Stimulated activated CD8-positive, alpha-beta memory T cell treated with anti-CD3 and anti-CD28 coated beads, Interleukin-7, amount 100 ng/mL, for 48 hours (primary cell): ENCODE measurements at places on chromosomes 13 and 19.

GRCh38 chr13:49586717-49587116 is 1.4 kb upstream of the RCBTB1 start:
- no peak for DNase-seq

DNA sequence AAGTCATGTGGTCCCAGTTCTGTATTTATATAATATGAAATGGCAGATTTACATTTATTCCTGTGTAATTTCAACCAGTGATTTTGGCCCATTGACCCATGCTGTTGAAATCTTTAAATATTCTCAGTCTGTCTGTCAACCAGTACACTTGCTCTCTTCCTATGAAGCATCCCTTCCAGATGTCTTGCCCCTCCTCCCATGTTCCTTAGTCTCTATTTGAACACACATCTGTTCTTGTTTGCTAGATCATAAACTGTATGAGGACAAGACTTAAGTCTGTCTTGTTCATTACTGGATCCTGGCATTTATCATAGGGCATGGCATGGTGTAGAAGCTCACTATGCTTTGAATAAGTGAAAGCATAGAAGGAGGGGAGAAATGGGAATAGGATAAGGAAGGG is 34.9 kb downstream of the STARD13 start:
- no peak for DNase-seq

DNA sequence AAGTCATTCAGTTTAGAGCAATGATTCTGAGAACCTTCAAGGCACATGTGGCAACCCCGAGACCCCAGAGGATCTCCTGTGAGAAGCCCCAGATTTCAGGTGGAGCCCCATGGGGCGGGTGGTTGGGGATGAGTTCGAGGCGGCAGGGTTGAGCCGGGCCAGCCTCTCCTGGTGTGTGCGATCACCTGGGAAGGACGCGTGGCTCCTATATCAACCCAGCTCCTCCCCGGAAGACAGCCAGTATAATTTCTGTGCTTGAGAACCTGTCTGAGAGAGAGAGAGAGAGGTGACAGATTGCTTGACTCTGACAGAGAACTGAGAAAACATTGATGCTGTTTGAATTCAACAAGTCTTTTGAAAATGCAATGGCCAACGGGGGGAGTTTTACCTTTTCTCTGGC is 89.0 kb downstream of the TEX29 start:
- DNase-seq: no peak

DNA sequence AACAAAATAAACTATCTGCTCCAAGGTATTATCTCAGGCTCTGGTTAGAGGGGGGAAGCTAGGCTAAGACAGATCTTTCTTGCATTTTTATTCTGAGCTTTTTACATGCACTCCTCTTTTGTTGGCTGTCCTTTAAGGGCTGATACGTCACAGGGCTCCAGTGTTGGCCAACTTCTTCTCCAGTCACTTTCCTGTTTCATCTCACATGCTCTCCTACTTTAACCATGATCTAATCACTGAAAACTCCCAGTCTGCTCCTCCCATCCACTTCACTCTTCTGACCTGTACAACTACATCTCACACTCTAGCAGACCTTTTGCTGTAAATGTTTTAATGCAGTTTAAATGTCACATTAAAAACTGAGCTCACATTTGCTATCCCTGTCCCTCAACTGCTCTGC is 510.0 kb upstream of the KLF12 start:
- no peak for DNase-seq

- DNase-seq: no peak
Observed at GRCh38 chr19:21593502-21593901, 88.1 kb downstream of the ZNF429 start.

DNA sequence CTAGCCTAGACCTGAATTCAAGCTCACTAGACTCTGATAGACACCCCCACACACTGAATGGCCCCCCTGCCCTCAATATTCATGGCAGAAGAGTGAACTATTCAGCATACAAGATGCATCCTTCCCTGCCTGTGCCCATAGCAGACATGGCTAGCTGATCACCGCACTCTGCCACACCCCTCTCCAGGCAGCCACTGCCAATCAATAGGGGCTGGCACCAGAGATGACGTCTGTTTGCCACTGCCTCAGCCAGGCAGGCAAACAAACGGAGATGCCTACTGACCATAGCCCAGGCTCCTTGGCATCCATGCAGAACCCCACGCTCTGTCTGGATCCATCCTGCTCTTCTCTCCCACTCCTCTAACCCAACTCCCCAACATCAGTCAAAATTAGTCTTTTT is 13.8 kb upstream of the NPAS1 start:
- no peak for DNase-seq

- no peak for DNase-seq
Observed at GRCh38 chr13:112545856-112546255, 42.1 kb downstream of the TUBGCP3 start.

GRCh38 chr19:47215581-47215980 is 15.4 kb downstream of the BBC3 start:
- DNase-seq: no peak

DNA sequence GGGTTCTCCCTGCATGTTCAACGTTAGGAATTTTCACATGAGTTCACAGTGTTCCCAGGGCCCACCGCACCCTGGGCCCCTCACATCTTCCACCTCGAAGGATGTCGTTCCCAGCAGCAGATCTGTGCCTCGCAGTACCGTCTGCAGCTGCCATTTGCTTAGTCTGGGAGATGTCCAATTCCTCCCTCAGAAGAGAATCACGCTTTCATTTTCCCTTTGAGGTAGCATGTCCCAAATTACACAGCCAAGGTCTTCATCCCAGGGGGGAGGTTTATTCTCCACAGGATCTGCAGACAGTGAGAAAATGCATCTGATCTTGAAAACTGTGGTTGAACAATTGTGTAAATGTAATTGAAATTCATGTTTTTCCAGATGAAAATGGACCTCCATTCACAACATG is 150.2 kb downstream of the DCT start:
- DNase-seq: no peak

GRCh38 chr19:1087813-1088415 is 7.3 kb downstream of the POLR2E start:
- DNase-seq: no peak

DNA sequence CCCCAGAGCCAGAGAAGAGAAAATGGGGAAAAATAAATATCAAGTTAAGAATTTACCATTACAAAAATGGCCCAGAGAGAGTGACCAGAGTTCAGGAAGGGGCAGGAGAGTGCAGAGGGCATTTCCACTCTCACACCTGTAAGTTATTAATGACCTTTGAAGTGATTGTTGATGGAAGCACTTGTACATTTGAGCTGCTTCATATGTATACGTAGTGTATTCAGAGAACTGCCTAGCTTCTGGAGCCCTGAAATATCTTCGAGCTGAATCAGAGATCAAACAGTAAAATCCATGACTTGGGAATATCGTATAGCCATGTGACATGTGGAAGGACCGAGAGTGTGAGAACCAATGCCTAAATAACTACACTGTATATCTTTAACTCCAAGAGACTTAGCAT is 49.2 kb upstream of the PCCA start:
- DNase-seq: no peak

DNA sequence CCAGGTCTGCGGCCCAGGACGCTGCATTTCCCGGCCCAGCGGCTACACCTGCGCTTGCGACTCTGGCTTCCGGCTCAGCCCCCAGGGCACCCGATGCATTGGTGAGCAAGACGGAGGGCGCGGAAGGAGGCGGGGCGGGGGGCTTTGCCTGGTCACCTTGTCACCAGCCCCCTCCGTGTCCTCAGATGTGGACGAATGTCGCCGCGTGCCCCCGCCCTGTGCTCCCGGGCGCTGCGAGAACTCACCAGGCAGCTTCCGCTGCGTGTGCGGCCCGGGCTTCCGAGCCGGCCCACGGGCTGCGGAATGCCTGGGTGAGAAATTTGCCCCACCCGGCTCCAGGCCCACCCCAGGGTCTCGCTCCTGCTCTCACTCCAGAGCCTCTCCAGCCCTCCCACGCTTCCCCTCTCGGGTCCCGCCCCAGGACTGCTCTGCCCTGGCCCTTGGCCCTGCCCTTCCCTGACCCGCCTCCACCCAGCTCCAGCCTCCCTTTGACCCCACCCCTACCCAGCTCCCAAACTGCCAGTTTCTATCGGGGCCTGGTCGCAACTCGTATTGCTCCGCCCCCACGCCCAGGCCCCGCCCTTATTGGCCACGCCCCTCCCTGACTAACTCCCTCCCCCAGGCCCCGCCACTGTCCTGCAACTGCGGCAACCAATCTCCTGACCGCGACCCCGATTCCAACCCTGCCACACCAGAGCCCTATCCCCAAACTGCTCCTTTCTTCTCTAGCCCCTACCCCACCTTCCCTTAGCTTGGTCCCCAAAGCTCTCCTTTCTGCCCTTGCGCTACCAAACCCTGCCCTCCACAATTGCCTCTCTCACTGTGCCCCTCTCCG is 8.6 kb downstream of the LTBP4 start:
- peak; percentile 85 for DNase-seq

DNA sequence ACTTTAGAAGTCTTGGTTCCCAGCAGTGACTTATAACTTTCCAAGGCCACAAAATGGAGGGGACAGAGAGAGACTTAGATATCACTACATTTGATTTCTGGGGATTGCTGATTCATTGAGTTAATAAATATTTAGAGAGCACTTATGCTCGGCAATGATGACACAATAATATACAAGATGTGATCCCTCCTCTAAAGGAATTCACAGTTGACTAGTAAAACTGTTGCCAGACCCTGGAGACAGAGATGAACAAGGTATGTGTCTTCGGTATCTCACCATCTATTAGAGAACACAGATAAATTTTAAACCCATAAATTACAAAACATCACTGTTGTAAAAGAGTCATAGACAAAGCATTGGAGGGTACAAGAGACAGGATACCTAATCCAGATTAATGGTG is 437.5 kb downstream of the FOXO1 start:
- no peak for DNase-seq

DNA sequence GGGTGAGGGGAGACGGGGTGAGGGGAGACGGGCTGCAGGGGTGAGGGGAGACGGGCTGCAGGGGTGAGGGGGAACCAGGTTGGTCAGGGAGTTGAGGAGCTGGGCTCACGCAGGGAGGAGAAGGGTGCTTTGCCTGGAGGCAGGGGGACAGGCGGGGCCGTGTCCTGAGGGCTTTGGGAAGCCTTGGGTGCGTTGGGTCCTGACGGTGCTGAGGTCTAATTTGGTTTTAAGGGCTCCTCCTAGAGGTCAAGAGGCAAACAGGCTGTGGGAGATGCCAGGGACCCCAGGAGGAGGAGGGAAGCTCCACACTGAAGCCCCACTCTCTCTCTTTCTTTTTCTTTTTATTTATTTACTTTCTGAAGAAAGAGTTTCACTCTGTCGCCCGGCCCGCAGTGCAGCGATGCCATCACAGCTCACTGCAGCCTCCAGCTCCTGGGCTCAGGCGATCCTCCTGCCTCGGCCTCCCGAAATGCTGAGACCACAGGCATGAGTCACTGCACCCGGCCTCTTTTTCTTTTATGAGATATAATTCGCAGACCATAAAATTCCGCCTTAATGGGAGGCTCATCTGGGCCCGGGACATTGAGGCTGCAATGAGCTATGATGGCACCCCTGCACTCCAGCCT is 9.3 kb upstream of the MISP start:
- no peak for DNase-seq

DNA sequence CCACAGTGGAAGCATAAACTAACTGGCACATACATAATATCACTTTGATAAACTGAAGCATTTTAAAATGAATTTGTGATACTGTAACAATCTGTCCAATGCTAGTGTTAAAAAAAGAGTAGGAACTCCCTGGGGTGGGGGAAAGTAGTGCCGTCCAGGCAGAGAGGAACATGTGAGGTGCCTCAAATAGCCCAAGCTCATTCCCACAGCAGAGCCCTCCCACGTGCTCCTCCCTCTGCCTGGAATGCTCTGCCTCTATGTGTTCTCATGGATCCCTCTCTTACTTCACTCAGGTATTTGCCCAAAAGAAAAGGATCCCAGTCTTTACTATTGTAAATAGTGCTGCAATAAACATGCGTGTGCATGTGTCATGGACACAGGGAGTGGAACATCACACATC is 188.1 kb downstream of the NHLRC3 start:
- DNase-seq: no peak

- DNase-seq: no peak
Observed at GRCh38 chr13:97348569-97349100, 85.3 kb upstream of the RAP2A start.

DNA sequence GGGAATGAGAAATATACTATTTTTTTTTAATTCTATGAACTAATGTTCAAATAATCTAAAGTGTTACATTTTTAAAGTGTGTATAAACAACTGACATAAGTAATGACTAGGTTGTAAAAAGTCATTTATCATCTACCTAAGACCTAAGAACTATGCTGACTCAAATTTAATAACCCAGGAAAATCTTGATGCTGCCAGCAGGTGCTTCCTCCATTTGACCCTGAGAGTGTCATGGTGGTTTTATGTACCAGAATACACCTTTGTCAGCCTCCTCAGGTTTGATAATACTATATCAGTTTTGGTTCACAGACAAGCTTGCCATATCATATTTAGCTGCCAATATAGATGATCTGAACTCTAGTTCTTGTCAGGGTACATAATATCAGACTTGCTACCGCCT is 1151.2 kb downstream of the PCDH17 start:
- DNase-seq: no peak

GRCh38 chr19:4984438-4984990 is 15.6 kb downstream of the KDM4B start:
- no peak for DNase-seq

GRCh38 chr13:51993713-51994112 is 17.5 kb downstream of the ATP7B start:
- no peak for DNase-seq

- DNase-seq: no peak
Observed at GRCh38 chr13:38979891-38980749, 10.5 kb downstream of the STOML3 start.

DNA sequence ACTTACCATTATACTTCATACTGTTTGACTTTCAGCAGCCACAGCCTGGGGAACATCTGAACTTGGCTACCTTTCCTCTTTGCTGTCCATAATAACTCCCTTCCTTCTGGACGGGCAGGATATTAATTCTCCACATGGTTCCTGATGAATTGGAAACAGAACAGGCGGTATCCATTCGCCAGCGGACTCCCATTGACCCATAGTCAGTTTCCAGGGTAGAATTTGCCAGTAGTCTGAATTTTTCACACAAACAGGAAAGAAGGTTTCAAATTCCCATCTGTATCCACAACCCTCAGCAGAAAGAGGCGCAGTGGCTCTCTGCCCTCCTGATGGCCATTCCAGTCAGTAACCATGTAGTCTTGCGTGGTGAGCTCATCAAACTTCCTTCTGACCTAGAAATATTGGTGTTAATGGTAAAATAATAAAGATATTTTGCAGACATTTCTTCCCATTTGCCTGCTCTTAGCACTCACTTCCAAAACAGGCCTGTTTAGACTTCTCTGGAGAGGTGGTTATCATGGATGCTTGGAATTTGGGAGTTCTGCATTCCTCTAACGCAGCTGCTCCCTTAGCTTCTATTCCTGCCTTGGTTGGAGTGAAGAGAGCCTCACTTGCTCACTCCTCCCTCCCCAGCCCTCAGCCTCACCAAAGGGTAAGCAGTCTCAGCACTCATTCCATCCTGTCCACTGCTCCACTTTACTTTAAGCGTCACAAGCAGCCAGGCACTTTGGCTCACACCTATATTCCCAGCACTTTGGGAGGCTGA is 75.0 kb upstream of the OXGR1 start:
- no peak for DNase-seq

- DNase-seq: no peak
Observed at GRCh38 chr19:47398707-47399597, 20.4 kb downstream of the MEIS3 start.
